RKO (cell line): ENCODE measurements at places on chromosomes 4 and X.
A peak's percentile ranks its signal among the peaks of the same experiment; 100 is the strongest.

- no peak for DNase-seq
Observed at GRCh38 chr4:19982556-19982955, 269.1 kb upstream of the SLIT2 start.

- DNase-seq, result no peak
Observed at GRCh38 chr4:89757154-89757719, 79.7 kb downstream of the SNCA start.

GRCh38 chrX:80014141-80014940, at the start of gene TBX22:
Gene TBX22, plus strand, starts transcription at chrX:80014753. Its CDS starts 7,517 bp downstream, at chrX:80022270.
- no peak for DNase-seq

DNA sequence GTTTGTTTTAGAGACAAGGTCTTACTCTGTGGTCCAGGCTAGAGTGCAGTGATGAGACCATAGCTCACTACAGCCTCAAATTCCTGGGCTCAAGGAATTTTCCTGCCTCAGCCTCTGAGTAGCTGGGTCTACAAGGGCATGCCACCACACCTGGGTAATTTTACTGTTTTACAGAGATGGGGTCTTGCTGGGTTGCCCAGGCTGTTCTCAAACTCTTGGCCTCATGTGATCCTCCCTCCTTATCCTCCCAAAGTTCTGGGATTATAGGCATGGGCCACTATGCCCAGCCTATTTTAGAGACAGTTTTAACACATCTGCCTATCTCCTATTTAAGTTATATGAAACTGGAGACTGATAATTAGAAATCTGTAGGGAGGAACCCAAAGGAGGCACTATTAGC, 53.8 kb downstream of the SPRY1 start:
- no peak for DNase-seq

DNA sequence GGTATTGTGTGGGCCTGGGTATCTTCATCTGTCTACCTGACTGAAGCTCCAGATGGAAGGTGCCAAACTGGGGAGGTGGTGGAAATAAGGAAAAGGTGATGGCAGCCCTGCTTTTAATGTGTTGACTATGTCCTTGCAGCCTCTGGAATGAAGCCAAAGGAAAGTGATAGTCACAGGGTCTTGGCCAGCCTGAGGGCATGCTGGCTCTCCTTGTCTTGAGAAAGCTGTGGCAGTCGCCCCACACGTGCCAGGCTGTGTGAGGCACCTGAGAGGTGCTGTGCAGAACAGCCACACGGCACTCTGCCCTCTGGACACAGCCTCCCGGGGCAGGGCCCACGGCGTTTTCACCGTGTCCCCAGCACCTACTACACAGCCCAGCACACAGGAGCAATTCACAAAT, 77.6 kb downstream of the NAT8L start:
- DNase-seq, result no peak

DNA sequence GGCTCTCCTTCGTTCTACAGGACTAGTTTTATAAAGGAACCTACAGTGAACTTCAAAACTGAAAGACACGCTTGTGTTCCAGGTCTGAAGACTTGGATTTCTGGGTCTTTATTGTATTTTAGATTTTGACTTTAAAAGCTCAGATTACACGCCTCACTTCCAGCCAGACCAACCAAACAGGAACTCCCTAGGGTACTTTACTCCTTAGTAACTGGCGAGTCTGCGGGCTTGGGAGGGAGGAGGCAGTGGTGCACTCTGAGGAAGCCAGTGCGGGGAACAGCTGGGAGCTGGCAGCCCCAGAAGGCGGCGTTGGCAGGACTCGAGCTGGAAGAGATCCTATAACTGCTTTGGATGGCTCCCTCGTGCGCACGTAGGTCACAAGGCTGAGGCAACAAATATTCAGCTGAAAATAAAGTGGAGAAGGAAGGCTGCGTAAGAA, 391 bp upstream of the PHKA1 start:
- peak; percentile 63 for DNase-seq

GRCh38 chrX:119500061-119500800, 32.0 kb downstream of the SLC25A5 start:
- DNase-seq, result no peak

- DNase-seq, result no peak
Observed at GRCh38 chr4:174461466-174462106, 60.7 kb downstream of the HPGD start.

DNA sequence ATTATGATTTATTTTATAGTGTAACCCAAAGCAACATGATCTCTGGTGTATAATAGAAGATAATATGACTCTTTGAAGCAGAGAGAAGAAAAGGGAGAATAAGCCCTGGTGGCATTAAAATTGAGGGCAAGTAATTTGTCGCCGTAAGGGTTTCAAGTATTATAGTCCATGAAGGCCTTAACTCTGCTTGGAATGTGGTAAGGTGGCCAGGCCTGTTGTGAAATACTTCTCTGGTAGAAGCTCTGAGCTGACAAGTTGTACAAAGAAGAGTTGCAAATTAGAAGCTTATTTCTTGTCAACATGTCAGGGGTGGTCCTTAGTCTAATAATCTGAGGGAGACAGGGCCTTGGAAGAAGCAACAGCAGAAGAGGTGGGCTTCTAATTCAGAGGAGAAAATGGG, 151.7 kb upstream of the HHIP start:
- no peak for DNase-seq

DNA sequence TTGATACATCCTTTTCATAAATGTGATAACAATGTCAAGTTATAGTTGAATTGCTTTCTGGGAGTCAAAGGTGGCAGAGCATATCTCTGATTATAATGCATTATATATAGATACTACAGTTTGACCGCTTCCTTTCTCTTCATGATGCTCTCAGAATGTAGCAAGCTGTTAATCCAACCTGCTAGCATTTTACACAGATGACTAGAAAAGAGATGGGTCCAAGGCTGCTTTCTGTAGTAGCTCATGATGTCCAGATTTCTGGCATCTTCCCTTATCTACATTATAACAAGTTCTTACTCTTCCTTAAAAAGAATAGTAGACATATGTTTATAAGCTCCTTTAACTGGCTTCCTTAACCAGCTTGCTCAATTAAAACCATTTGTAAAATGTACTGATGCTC, 192.0 kb downstream of the NWD2 start:
- DNase-seq, result no peak

GRCh38 chr4:118746251-118746919, 61.2 kb downstream of the METTL14 start:
- no peak for DNase-seq

- DNase-seq, result no peak
Observed at GRCh38 chr4:26884486-26884988, 23.9 kb downstream of the STIM2 start.

DNA sequence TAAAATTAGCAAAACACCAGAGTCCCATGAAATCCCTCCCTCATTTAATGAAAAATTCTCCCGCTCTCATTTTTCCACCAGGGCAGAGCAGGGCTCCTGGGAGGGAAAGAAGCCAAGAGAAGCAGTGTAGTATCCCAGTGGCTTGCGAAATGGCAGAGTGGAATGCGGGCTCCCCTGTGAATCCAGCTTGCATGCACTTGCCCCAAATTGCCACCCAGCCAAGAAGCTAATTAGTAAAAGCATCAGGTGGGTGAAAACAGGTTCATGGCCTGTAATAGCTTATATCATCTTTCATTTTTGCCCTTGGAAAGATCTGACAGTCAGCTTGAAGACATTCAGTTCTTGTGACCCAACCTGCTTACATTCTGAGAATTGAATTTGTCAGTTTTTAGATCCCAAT, 10.1 kb downstream of the AMOT start:
- DNase-seq, result no peak

GRCh38 chrX:23621621-23622265, 45.5 kb upstream of the PRDX4 start:
- DNase-seq, result no peak

DNA sequence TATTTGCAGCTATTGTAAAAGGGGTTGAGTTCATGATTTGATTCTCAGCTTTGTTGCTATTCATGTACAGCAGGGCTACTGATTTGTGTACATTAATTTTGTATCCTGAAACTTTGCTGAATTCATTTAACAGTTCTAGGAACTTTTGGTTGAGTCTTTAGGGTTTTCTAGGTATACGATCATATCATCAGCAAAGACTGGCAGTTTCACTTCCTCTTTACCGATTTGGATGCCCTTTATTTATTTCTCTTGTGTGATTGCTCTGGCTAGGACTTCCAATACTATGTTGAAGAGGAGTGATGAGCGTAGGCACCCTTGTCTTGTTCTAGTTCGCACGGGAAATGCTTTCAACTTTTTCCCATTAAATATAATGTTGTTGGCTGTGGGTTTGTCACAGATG, 48.1 kb downstream of the NPY1R start:
- no peak for DNase-seq

GRCh38 chrX:155235891-155236290, 19.6 kb downstream of the VBP1 start:
- no peak for DNase-seq

- DNase-seq, result peak; percentile 92
Observed at GRCh38 chr4:13484122-13484748, at the start of gene RAB28. Gene RAB28, minus strand, starts transcription at chr4:13484340.

- no peak for DNase-seq
Observed at GRCh38 chr4:94139931-94140612, 67.6 kb upstream of the SMARCAD1 start.

DNA sequence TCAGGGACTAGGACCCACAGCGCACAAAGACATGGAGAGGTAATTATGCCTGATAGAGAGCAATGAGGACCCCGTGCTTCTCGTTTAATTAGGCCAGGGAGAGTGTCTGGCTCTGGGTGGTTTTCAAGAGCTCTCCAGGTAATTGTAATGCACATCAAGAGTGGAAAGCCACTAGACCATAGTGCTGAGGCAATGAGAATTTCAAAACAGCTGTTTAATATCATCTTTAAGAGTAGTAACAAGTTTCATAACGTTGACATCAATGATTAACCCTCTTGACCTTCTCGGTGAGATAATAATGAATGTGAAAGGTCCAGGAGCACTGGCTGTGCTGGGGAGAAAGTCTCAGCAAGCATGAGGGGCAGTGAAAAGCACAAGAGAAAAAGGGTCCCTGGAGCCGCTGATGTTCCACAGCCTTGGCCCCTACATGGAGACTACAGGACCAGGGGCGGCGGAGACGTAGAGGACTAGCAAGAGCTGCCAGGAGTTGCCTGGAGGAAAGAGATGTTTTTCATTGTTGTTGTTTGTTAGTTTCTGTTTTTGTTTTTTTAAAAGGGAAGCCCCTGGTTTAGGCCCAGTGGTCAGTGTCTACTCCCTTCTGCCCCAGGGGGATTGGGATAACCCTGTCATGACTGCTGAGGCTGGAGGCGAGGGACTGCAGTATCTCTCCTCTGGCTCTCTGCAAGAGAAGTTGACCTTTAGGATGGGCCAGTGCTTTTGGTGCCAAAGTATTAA, 14.8 kb upstream of the CXCR3 start:
- no peak for DNase-seq

- no peak for DNase-seq
Observed at GRCh38 chr4:111046811-111047210, 423.9 kb upstream of the PITX2 start.

DNA sequence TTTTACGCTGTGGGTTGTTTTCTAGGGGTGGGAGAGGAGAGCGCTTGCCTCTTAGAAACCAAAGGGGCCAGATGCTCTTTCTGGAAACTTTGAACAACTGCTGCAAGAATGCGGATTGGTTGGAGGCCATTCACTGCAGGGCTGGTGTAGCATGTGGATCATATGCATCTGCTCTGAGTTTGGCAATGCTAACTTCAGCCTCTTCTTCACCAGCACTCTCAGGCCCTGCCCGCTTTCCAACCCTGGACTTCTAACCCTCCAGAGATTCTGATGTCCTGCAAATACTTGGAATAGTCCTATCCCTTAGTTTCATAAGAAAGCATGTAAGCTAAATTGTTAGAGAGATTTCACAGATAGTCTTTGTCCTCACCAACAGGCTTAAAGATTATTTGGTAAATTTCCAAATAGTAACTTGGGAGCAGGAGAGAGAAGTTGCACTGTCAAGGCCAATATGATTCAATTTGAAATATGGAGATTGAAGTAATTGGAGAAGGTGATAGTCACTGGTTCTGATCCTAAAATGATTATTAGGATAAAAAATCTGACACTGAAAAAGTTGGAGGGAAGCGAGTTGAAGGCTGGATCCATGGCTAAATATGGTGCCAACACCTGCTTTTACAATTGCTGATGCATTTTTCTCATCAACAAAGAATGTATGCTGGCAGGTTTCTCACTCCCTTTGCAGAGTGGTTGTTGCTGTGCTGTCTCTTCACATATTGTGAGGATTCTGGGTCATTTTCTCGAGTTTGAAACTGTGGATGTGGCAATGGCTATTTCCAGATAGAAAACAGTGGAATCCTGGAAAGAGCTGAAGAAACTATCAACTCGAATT, 210.4 kb downstream of the PTTG2 start:
- no peak for DNase-seq

DNA sequence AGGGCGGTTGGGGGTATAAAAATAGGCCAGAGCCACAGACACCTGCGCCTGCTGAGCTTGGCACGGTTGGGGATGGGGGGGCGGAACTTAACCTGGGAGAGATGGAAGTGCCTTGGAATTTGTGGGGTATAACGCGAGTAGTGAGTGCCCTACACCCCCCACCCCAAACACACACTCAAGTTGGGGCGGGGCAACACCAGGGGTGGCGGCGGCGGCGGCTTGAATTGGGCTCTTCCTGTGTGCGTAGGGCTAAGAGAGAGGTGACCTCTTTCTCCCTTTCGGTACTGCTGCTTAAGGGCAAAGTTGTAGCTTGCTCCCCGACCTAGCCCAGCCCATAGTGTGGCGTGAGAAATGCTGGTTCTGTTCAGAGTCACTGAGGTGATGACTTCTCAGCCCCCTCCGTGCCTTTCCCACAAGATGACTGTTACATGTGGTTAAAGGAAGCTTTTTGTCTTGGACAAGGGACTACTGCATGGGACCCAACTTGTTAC, 839 bp downstream of the STK26 start:
- peak; percentile 73 for DNase-seq

- no peak for DNase-seq
Observed at GRCh38 chr4:150852216-150852615, 162.9 kb downstream of the LRBA start.

DNA sequence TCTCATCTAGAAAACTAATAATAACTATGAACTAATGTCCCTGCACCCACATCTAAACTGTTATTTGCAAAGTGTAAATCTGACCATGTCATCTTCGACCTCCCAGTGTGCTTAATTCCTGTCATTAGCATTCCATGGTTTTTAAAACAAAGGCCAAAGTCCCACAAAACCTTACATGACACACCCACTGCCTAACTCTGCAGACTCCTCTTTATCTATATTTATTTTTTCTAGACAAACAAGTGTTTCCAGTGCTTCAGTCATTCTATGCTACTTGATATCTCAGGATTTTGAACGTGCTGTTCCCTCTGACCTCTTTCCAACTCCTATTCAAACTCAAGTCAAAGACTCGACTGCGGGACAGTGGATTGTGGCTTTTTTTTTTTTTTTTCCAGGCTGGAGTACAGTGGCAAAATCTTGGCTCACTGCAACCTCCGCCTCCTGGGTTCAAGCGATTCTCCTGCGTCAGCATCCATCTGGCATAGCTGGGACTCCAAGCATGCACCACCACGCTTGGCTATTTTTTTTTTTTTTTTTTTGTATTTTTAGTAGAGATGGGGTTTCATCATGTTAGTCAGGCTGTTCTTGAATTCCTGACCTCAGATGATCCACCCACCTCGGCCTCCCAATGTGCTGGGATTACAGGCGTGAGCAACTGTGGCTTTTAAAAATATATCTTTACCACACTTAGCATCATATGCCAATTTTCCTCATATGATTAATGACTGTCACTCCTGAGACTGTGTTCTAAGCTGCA, 1511.0 kb downstream of the ARAP2 start:
- no peak for DNase-seq

GRCh38 chrX:77440330-77440729, 6.9 kb upstream of the FGF16 start:
- no peak for DNase-seq

- DNase-seq, result no peak
Observed at GRCh38 chr4:95114521-95114920, 356.8 kb downstream of the BMPR1B start.

- DNase-seq, result no peak
Observed at GRCh38 chr4:149793459-149793858, 22.2 kb downstream of the IQCM start.
